Peyer's patch (tissue), 4 donors: ENCODE measurements at places on chromosomes 12 and 14. TPM values are rescaled to one million over a fixed set of nuclear protein-coding genes. Genes with fewer than 3 reads are reported as not detected.

Gene HOXC13
- not detected for total RNA-seq

DNA sequence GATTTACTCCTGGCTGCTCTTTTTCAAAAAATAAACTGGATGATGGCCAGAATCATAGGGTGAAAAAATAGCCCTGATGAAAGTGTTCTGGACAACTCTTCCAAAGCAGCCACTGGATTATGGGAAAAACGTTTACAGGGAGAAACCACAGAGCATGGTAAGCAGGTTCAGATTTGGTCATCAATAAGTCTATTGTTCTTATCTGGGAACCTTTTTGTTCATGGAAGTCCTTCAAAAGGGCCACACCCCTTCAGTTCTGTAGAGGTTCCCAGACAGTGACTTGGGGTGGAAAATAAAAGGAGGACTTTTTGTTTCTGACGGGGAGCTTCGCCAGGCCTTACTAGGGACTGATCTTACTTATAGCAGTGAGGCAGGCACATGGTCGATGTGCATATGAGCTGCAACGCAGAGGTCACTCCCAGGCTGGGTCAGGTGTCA is 117.4 kb upstream of the SLC38A2 start:
- no peak overlapping the region for H3K4me3 ChIP-seq
- DNase-seq = no peak
- H3K27ac ChIP-seq = no peak overlapping the region
- H3K27me3 ChIP-seq = no peaks in the 10 kb centered on the region
- no peaks in the 10 kb centered on the region for H3K36me3 ChIP-seq

Gene MANSC4
- total RNA-seq = not detected

DNA sequence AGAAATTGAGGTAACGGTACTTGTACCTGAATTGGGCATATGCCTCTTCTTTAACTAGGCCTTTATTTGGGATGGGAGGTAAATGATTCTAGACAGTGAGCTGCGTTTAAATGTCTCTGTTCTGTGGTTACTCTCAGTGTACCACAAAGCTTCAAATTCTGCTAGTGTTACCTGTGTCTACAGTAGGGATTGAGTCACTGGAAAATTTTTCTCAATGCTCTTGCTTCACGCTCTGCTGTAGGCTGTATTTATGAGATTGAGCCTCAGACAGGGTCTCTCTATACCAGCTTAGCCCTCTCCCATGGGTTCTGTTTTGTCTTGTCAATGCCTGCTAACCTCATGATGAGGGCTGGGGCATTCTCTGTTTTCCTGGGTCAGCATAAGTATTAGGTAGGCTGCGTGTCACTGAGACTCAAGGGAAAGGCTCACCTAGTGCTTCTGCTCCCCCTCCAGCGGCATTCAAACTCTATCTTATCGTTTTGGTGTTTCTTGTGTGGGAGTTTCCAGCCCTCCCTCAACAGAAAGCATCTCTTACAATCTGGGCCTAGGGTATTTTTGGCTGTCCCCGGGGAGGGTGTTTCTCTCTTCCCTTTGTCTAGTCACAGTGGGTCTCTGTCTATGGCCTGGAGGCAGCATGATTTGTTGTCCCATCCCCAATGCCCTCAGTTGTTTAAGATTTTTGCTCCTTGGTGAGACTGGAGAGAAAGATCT is 285.8 kb downstream of the ADGRD1 start:
- no peaks in the 10 kb centered on the region for H3K27me3 ChIP-seq
- no peaks in the 10 kb centered on the region for H3K36me3 ChIP-seq
- H3K27ac ChIP-seq = no peak overlapping the region
- H3K4me1 ChIP-seq = no peaks in the 10 kb centered on the region
- no peak overlapping the region for H3K4me3 ChIP-seq
